ENCODE measurements at places on chromosomes 1 and 21. TPM values are rescaled to one million over a fixed set of nuclear protein-coding genes. Genes with fewer than 3 reads are reported as not detected.

Gene CA6
- not detected for total RNA-seq

Gene SPRR1B
- not detected for total RNA-seq

Gene OPTC
- not detected for total RNA-seq

Gene CYP4A22
- total RNA-seq, result not detected

Gene CELA2B
- not detected for total RNA-seq

Gene ARHGEF10L
- 22.3 TPM for total RNA-seq

Gene RNU1-1
- under 0.01 TPM for total RNA-seq

Gene DMRTA2
- total RNA-seq, result not detected

Gene CHAF1B
- 4.1 TPM for total RNA-seq

Gene SGIP1
- 2.2 TPM for total RNA-seq

Gene CHI3L1
- 6,408 TPM for total RNA-seq

Gene NFYC
- 19.3 TPM for total RNA-seq

Gene CHRM3
- total RNA-seq, result 0.13 TPM

Gene USP33
- 105 TPM for total RNA-seq

Gene FAM151A
- total RNA-seq, result not detected

Gene RASAL2
- total RNA-seq, result 45.2 TPM
